ENCODE measurements at places on chromosomes 7 and 10.

DNA sequence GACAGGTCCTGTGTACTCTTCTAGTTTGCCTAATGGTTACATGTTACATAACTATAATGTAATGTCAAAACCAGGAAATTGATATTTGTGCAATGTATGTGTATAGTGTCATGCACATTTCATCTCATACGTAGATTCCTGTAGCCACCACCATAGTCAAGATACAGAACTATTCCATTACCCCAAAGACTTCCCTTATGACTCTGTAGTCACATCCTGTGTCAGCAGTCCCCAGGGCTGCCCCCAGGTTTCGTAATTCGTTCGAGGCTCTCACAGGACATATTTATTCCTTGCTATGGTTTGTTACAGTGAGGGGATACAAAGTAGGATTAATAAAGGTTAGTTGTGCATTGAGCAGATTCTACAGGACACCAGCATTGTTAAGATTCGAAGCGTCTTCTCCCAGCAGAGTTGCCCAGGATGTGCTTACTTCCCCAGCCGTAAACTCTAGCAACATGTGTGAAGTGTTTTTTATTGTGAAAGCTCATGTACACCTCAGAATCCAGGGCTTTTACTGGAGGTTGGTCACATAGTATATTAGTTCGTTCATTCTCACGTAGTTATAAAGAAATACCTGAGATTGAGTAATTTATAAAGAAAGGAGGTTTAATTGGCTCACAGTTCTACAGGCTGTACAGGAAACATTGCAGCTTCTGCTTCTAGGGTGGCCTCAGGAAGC, 18.6 kb downstream of the RABGEF1 start:
- H3K27me3 ChIP-seq = no peaks in the 10 kb centered on the region
- H3K36me3 ChIP-seq = peaks cover 6% of the 10 kb centered on the region
- no peak for DNase-seq
- no peak overlapping the region for H3K4me3 ChIP-seq
- H3K4me1 ChIP-seq = no peaks in the 10 kb centered on the region

DNA sequence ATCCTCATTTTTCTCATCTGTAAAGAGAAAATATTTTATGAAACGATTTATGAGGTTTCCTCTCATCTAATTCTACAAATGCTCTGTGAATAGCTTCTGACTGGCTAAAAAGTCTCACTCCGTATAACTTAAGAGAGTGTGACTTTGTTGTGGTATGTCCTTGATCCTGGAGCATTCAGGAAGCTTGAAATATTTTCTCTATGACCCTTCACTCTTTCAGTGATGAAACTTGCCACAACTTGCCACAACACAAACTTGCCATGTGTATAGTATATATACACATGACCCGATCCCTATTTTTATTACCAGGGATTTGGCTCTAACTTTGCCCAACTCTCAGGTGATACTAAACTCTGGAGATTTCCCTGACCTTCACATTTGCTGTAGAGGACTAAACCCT, 74.1 kb downstream of the TES start:
- DNase-seq = no peak
- no peaks in the 10 kb centered on the region for H3K36me3 ChIP-seq
- no peak overlapping the region for H3K27ac ChIP-seq
- no peaks in the 10 kb centered on the region for H3K27me3 ChIP-seq

GRCh38 chr7:42730586-42730985, 181.3 kb downstream of the C7orf25 start:
- no peak overlapping the region for H3K4me3 ChIP-seq
- no peaks in the 10 kb centered on the region for H3K36me3 ChIP-seq
- no peak for DNase-seq
- H3K27ac ChIP-seq = no peak overlapping the region
- peaks cover 10% of the 10 kb centered on the region for H3K4me1 ChIP-seq

GRCh38 chr7:154744256-154744860, 258.6 kb downstream of the PAXIP1 start:
- H3K36me3 ChIP-seq = no peaks in the 10 kb centered on the region
- peaks cover 3% of the 10 kb centered on the region for H3K4me1 ChIP-seq
- no peaks in the 10 kb centered on the region for H3K27me3 ChIP-seq
- DNase-seq = no peak
- no peak overlapping the region for H3K4me3 ChIP-seq
- H3K27ac ChIP-seq = no peak overlapping the region

DNA sequence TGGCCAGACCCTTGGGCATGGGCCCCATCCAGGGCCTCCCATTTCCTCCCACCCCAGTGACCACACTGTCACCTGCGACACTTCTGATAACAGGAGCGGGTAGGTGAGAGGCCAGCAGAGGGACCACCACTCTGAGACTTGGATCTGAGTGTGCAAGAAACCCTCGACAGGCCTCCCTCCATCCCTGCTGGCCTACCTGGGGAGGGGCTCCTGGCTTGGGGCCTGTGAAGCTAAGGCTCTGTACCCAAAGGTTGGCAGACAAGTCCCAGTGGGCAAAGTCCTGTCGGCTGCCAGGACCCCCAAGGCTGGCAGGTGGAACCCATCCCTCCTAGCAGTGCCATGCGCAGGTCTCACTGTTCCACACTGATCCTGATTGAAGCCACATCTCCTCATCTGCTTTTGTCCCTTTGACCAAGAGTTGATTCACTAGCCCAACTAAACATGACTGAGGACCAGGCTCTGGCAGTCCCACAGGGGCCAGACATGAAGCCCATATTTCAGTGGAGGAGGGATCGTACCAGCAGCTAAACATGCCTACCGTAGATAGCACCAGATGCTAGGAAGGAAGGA, 1.2 kb upstream of the PGAM2 start:
- H3K27ac ChIP-seq = no peak overlapping the region
- H3K27me3 ChIP-seq = peaks cover 3% of the 10 kb centered on the region
- DNase-seq = no peak

GRCh38 chr10:124952123-124952522, 10.2 kb downstream of the ZRANB1 start:
- H3K4me3 ChIP-seq = no peak overlapping the region
- H3K4me1 ChIP-seq = no peaks in the 10 kb centered on the region
- no peak for DNase-seq
- no peak overlapping the region for H3K27ac ChIP-seq
- H3K27me3 ChIP-seq = no peaks in the 10 kb centered on the region

DNA sequence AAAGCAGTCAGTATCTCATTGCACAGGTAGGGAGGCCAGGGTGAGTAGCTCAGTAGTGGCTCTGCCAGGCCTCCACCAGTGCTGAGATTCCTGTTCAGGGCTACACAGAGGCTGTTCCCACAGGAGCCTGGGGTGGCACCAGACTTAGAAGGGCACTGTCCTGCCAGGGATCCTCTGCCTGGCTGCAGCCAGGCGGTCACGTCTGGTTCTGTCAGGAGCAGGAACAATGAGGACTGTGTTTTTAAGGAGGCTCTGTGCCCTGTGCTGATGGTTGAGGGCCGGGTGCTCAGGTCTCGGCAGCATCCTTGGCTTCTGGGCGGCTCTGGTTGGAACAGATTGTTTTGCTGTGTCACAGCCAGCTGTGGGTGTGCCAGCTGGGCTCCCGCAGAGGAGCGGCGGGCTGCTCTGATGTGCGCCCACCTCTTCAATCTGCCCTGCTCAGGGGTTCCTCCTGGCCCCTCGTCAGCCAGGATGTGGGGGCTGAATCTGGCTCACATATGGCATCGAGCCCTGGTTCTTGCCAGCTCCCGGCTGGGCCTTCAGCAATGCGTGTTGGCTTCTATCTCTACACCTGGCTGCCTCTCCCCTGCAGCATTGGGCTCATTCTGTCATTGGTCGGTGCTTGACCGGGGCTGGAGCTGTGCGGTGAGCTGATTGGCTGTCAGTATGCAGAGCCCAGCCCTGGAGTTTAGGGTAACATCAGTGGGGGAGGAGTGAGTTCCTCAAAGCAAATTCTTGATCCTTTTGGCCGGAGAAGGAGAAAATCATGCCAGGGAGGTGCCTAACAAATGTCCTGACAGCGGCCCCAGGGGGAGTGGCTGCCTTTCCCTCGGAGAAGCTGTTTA, 41.2 kb downstream of the TACR2 start:
- H3K4me3 ChIP-seq = no peak overlapping the region
- H3K27me3 ChIP-seq = no peaks in the 10 kb centered on the region
- H3K4me1 ChIP-seq = peaks cover 8% of the 10 kb centered on the region
- peaks cover 11% of the 10 kb centered on the region for H3K36me3 ChIP-seq
- no peak overlapping the region for H3K27ac ChIP-seq

DNA sequence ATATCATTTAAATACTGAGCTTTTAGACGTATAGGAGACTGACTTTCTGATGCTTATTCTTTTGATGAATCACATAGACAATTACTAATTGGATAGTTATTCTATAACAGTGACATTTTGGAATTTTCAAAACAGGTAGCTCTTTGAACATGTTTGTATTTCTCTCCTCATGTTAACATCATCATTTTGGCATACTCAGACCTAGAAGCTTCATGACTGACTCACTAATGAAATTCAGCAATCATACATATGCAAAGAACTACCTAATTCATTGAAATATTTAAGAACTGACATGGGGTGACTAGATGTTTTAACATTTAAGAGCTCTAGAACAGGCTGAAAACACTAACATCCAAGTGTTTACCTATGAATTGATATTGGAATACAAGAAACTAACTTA, 192.3 kb downstream of the VTI1A start:
- H3K27ac ChIP-seq = peak overlapping the region; percentile 23
- H3K36me3 ChIP-seq = no peaks in the 10 kb centered on the region

All from astrocyte (in vitro differentiated cells and primary cell).